Endothelial cell of coronary artery (primary cell): ENCODE measurements at places on chromosomes 6 and 20. TPM values are rescaled to one million over a fixed set of nuclear protein-coding genes. Genes with fewer than 3 reads are reported as not detected.

Gene SULF2
- 66.4 and 77.9 TPM in 2 replicates for total RNA-seq

Gene GATA5
- total RNA-seq, result not detected in 2 replicates

Gene SOX18
- total RNA-seq, result 16.0 and 23.7 TPM in 2 replicates

Gene GRM4
- total RNA-seq, result 0.09 TPM in 1 of 2 replicates, not detected in the other

Gene ENPP3
- total RNA-seq, result 0.09 and 0.19 TPM in 2 replicates

Gene WFDC2
- total RNA-seq, result not detected in 2 replicates

Gene PHACTR1
- 4.1 and 4.6 TPM in 2 replicates for total RNA-seq

Gene ZNF831
- not detected in 2 replicates for total RNA-seq

Gene APMAP
- total RNA-seq, result 88.4 and 114 TPM in 2 replicates

Gene AVP
- total RNA-seq, result not detected in 2 replicates

Gene OLIG3
- not detected in 2 replicates for total RNA-seq

Gene RUNX2
- total RNA-seq, result 0.09 TPM in 1 of 2 replicates, not detected in the other

Gene NOX3
- not detected in 2 replicates for total RNA-seq

Gene GPLD1
- total RNA-seq, result 0.18 and 0.19 TPM in 2 replicates

Gene DDRGK1
- 26.1 and 37.9 TPM in 2 replicates for total RNA-seq

Gene ZSCAN23
- total RNA-seq, result 0.18 and 1.9 TPM in 2 replicates

Gene TPBG
- total RNA-seq, result 4.9 and 5.0 TPM in 2 replicates

Gene TREML2
- total RNA-seq, result not detected in 2 replicates

Gene ECT2L
- not detected in 2 replicates for total RNA-seq

Gene C6orf58
- 0.18 TPM in 1 of 2 replicates, not detected in the other for total RNA-seq

Gene SLC26A8
- not detected in 2 replicates for total RNA-seq

Gene KCNK16
- not detected in 2 replicates for total RNA-seq

Gene MAP7
- total RNA-seq, result 0.28 and 0.36 TPM in 2 replicates

Gene TRAM2
- total RNA-seq, result 35.3 and 113 TPM in 2 replicates

Gene PPP1R14C
- 0.47 TPM in 1 of 2 replicates, not detected in the other for total RNA-seq

Gene TFEB
- total RNA-seq, result 2.3 and 3.4 TPM in 2 replicates

Gene CUL7
- total RNA-seq, result 21.1 and 34.3 TPM in 2 replicates

Gene ITPR3
- total RNA-seq, result 45.8 and 54.4 TPM in 2 replicates

Gene COL9A3
- 0.19 and 0.27 TPM in 2 replicates for total RNA-seq

Gene TRIM15
- total RNA-seq, result not detected in 2 replicates

Gene TNXB
- total RNA-seq, result 0.36 and 1.5 TPM in 2 replicates

Gene JAG1
- total RNA-seq, result 140 and 171 TPM in 2 replicates

Gene PPIL6
- 0.85 and 0.99 TPM in 2 replicates for total RNA-seq

Gene RIN2
- total RNA-seq, result 67.8 and 100 TPM in 2 replicates

Gene FOXQ1
- total RNA-seq, result not detected in 2 replicates

Gene NEURL2
- total RNA-seq, result 2.0 and 2.2 TPM in 2 replicates

Gene APOBEC2
- not detected in 2 replicates for total RNA-seq

Gene HSD17B8
- total RNA-seq, result 3.6 and 4.7 TPM in 2 replicates

Gene NKAIN2
- total RNA-seq, result under 0.01 TPM in 1 of 2 replicates, not detected in the other

Gene PPP1R16B
- 79.8 and 135 TPM in 2 replicates for total RNA-seq

Gene ERVFRD-1
- not detected in 2 replicates for total RNA-seq

Gene DSP
- total RNA-seq, result under 0.01 and 10.5 TPM in 2 replicates

Gene HCRTR2
- not detected in 2 replicates for total RNA-seq

Gene SUMO4
- total RNA-seq, result 1.1 and 1.8 TPM in 2 replicates

Gene ZBP1
- total RNA-seq, result not detected in 2 replicates

Gene KCNK5
- total RNA-seq, result not detected in 2 replicates

Gene BMP2
- 6.7 and 16.6 TPM in 2 replicates for total RNA-seq
